ENCODE measurements at places on chromosomes 12 and 14.

DNA sequence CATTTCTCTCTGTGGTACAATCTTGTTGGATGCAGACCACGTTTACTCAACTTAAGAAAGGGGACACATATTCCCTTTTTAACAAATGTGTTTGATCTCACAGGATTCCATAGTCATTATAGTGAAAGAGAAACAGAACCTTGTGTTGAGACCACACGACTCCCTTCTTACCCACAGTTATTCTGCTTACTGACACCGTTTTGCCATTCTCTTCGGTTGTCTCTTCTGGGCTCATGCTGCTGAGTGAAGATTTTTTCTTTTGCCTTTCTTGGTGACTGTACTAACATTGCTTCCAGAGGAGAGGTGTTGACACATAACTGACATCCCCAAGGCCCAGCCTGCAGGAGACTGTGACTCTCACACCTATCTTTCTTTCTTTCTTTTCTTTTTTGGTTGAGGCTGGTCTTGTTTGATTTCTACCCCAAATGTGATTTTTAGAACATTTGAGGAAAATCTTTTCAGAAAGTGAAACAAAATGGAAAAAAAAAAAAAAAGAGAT, 61.2 kb upstream of the OTOGL start:
- no peak for DNase-seq

DNA sequence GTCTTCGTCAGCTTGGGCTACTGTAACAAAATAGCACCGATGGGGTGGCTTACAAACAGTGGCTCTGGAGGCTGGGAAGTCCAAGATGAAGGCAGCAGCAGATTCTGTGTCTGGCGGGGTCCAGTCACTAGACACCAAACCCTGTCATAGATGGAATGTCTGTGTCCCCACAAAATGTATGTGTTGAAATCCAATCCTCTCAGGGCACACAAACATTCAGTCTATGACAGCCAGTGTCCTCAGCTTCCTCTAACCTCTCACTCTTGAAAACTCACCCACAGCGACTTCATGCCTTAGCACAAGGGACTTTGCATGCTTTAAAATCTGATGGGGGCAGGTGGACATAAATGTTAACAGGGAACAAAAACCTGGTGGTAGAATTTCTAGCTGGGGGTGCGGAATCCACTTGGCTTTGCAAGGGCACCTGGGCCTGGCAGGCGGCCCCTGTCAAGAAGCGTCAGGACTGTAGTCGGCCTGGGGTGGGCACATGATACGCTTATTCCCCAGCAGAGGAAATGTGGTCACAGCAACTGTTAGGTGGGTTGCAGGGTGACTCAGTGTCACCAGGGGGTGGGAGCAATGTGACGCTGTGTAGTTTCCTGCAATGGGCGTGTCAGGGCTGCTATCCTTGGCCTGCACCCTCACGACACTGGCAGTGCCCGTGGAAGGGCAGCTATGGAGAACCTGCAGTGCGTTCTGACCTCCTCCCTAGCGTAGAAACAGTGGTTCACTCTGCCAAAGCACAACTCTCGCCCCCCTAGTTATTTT, 17.7 kb downstream of the RIN3 start:
- peak; percentile 68 for DNase-seq

- peak; percentile 25 for DNase-seq
Measured at GRCh38 chr12:76030341-76031080, 1.1 kb downstream of the PHLDA1 start.

DNA sequence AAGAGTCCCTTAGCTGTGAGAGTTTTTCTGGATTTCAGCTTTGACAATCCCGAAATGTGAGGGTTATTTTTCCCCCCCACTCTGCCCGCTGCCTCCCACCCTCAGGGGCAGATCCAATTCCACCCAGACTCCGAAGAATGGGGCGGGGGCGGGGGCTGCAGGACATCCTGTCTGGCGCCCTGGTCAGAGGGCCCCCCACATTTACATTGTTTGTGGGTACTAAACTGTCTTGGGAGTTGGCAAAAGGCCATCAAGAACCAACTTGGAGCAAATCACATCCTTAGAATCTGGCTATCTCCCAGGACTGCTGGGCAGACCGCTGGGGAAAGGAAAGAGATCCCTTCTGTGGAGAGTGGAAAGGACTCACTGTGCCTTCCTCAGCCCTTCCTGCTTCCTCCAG, 2.4 kb downstream of the EMP1 start:
- DNase-seq = no peak

DNA sequence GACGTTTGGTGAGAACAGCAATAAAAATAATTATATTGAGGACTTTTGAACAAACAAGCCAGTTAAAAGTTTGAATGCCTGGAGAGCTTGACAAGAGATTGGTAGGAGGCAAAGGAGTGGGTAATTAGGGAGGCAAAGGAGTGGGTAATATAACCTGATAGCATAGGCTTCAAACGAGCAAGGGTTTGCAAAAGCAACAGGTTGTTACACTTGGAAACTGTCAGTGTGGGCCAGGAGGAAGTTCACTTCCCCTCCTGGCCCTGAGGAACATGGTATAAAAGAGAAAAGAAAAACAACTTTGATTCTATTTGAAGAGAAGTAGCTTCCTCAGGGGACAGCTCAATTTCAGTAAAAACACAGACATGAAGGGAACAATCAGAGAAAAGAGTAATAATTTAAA, 121.7 kb downstream of the CCER1 start:
- no peak for DNase-seq

DNA sequence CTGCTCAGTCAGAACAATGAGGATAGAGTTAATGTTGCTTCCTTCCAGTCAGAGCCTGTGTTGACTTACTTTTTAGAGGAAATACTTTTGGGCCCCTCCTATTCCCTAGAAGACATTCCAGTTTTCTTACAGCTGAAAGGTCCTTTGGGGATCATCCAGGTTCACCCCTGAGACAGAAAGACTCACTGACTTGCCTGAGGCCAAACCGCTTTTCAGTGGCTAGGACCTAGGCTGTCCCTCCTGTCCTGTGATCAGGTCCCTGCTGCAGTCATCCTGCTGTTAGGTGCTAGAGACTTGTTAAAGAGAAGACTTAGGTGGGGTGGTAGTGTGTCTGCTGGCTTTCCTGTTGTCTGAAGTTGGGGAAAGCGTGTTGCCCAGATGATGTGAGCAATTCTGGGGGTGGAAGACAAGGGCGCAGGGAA, 39.6 kb downstream of the SUSD6 start:
- DNase-seq = no peak

DNA sequence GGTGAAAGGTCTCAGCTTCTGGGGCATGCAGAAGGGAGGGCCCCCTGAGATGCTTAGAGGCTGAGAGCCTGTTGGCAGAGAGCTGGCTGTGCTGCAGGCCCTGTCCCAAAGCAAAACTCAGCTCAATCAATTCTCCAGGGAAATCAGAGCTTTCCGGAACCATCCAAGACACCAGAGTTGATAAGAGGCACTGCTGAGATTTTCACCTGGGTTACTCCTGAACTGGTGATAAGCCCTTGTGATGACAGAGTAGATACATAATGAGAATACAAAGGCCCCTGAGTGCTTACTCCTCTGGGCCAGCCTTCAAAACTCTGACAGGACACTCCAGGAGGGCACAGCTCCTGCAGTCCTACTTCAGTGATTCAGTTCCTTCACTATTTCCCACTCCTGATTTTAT, 63.9 kb downstream of the ARL6IP4 start:
- no peak for DNase-seq

- no peak for DNase-seq
Measured at GRCh38 chr14:80404413-80404812, 193.1 kb upstream of the DIO2 start.

- no peak for DNase-seq
Measured at GRCh38 chr12:110743571-110744093, 941 bp upstream of the PPP1CC start.

DNA sequence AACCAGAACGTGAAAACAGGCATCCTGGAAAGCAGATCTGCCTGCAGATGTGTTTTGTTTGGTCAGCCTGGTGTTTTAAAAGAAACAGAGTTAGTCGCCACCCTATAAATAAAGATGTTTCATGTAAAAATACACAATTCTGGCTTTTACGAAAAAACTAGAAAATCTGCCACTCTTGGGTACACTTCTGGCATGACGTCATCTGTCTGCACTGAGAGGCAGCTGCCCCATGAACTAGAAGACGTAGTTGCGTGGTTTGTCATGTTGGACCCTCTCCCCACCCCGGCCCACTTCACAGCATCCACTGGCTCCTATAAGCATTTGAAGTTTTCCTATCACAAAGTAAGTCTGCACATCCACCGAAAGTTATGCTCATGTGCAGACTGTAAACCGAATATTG, 392.5 kb downstream of the GLT1D1 start:
- DNase-seq = no peak

DNA sequence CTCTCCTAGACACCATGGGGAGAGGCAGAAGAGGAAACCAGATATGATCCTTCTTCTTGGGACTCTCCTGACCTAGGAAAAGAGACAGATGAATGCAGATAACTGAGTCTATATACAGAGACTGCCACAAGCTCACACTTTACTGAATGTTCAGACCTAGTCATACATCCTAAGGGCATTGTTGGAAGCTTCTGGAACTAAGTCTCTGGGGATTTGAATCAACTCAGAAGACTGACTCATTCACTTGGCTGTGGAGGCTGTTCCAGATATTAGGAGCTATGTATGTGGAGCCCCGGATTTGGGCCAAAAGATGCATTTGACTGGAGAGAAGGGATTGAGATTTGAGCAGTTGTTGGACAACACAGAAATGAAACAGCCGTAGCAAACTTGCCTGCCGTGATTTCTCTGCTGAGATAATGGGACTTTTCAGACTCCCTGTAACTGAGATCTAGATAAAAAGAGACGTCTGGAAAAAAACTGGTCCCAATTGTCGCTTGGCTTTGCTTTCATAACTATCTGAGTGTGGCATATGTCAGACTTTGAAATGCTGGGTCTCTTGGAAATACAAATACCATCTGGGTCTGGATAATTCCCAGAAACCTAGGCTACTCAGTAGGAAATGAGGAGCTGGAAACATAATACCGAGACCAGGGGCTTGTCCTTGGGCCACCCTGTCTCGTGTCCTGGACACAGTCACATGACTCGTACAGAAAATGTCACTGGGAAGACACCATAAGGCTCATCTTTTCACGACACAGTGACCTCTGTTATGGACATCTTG, 396.8 kb downstream of the NUAK1 start:
- no peak for DNase-seq

DNA sequence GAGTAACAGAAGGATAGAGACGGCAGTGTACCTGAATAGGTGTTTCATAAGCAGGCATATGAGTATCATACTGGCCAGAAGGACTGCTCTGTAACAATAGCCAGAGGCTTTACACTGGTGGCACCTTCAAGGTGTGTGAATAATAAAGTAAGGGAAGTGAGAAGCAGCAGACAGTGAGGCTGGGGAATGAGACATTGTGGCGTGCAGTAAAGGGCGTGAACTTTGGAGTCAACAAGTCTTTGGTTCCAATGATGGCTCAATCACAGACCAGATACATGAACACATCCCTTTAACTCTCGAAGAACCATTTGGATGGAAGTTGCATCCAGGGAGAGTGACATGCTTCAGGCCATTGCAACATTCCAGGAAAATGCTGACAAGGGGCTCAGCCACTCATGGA, 32.0 kb upstream of the CCND2 start:
- no peak for DNase-seq

- DNase-seq = no peak
Measured at GRCh38 chr12:57242329-57242690, 8.7 kb downstream of the STAC3 start.

GRCh38 chr14:81276073-81277069, 55.6 kb upstream of the GTF2A1 start:
- DNase-seq = no peak

DNA sequence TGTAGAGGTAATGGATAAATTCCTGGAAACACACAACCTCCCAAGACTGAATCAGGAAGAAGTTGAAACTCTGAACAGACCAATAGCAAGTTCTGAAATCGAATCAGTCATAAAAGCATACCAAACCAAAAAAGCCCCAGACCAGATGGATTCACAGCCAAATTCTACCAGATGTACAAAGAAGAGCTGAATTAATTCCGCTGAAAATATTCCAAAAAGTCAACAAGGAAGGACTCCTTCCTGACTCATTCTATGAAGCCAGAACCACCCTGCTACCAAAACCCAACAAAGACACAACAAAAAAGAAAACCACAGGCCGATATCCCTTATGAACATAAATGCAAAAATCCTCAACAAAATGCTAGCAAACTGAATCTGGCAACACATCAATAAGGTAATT, 81.5 kb downstream of the SLC38A4 start:
- no peak for DNase-seq

- no peak for DNase-seq
Measured at GRCh38 chr12:122130150-122130549, 43.9 kb downstream of the IL31 start.

DNA sequence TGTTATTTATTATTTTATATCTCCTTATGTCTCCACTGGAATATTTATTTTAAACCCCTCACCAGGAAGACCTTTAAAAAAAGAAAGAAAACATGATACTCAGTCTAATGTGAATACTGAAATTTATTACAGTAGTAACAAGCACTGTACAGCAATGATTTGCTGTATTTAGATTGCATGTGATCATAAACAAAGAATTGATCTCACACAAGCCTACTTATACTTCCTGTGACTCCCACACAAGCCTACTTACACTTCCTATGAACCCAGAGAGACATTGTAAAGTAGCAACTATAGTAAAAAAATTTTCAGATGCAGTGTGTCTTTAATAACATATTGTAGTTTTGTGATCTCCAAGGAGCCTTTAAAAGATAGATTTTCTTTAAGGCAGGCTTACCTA, 142.7 kb upstream of the SYT1 start:
- no peak for DNase-seq

DNA sequence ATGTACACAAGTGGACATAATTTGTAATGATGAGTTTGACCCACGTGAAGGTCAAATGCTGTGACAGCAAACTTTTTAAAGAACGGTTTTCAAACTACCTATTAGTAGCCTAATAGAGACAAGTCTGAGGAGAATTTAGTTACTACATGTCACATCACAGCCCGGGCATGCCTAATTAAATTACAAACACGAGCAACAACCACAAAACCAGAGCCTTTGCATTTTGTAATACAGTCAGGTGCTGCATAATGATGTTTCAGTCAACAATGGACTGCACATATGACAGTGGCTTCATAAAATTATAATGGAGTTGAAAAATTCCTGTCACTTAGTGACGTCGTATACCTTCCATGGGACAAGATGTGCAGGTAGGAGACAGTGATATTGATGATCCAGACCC, 274.5 kb downstream of the DACT1 start:
- DNase-seq = no peak

DNA sequence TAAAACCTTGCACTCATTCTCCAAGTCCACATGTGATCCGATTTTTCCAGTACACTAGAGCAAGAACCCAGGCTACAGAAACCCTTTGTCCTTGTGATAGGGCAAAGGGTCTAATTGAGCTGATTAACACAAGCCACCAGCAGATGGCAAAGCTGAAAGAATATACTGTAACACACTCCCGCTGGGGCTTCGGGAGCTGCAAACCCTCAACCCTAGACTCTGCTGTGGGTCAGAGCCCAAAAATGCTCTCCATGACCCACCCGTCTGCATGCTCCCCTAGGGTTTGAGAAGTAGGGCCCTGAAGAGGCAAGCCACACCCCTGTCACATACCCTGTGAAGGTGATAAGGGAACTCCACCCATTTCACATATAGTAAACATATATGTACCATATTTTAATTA, 33.6 kb upstream of the PCNX1 start:
- no peak for DNase-seq

- no peak for DNase-seq
Measured at GRCh38 chr12:110790301-110790700, 47.6 kb upstream of the PPP1CC start.

Data from activated T-cell treated with anti-CD3 and anti-CD28 coated beads for 4 hours (primary cell).